ENCODE measurements at places on chromosomes 6 and 20. TPM values are rescaled to one million over a fixed set of nuclear protein-coding genes. Genes with fewer than 3 reads are reported as not detected.

DNA sequence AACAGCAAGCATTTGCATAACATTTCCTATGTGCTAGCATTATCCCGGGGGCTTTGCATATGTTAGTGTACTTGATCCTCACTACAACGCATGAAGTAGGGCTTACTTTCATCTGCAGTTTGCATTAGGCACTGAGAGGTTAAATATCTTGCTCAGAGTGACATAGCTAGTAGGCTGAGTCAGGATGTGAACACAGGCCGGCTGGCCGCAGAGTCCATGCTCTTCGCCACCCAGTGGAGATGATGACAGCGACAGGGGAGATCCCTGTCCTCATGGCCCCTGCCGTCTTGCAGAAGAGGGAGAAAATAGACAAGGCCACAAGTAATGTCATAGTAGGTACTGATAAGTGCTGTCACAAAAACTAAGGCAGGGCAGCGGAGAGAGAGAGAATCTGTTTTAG is 46.9 kb downstream of the LYRM4 start:
- DNase-seq = no peak

DNA sequence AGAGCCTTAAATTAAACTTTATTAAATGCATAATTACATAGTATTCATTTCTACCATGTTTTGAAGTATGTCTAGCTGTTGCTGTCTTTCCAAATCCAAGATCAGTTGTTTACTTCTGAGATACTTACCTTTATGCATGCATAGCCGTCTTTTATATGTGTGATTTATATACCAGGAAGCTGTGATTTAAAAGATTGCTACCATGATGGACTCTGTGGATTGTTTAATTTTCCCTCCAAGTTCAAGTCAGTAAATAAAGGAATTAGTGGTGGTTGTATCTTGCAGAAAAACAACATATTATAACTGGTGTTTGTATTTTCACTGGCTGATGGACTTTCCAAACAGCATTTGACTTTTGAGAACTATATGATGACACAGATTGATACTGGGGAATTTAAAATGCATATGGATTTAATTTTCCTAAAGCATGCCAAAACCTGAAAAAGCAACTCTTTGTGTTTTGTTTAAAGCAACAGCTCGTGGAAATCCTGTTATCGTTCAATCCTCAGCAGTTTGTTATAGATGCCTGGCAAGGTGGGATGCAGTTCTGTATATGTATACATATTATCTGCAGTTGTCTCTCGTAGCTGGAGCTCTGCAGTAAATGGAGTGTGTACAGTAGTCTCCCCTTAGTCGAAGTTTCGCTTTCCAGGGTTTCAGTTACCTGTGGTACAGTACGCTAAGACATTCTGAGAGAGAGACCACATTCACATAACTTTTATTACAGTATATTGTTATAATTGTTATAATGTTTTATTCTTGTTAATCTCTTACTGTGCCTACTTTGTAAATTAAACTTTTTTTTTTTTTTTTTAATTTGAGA is 77.1 kb downstream of the CBFA2T2 start:
- DNase-seq = no peak

The NKX2-4 gene
- total RNA-seq = not detected

DNA sequence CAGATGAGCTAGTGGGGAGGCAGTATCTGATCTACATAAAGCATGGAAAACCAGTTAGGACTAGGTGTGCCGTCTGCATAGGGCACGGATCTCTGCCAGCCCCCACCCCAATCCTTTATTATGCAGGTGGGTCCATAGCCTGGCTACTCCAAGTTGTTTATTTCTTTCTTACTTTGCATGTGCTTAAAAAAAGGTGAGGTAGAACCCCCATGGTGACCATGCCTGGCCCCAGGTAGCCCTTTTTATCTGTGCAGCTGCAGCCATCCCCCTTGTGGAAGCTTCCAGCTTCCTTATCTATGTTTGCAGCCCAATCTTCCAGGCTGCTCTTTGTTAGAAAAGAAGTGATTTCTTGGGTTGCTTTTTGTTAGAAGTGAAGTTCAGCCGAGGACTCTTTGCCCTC is 9.0 kb upstream of the TREM2 start:
- no peak for DNase-seq

DNA sequence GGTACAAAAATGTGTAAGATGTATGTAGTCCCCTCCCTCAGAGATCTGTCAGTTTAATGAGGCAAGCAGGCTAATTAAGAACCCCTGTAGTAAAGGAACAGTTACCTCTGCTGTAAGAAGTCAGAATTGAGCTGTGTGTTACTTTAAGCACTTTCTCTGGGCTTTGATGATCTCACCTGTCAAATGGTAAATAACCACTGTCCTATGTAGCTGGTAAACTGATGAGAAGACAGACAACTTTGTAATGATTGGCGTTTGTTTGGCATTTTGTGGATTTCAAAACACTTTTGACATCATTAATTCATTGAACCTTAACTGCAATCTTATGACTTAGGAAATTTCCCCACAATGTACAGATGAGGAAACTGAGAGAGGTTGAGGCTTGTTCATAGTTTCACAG is 55.7 kb downstream of the RALY start:
- no peak for DNase-seq
